ENCODE measurements at places on chromosomes 7 and 10.

DNA sequence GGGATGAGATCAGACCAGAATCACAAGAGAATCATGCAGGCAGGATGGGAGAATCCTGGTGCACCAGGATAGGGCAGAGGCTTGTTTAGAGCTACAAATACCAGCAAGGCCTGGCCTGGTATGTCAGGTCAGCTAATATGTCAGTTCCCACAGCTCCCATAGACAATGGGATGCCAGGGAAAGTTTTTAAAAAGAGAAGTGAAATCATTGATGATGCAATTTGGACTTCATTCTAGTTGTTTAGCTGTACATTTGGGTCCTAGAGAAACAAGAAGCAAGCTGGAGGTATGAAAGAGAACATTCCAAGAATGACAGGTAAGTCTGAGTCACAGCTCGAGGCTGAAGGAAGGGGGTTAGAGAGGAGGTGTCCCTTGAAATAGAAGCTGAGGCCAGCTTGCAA is 45.2 kb downstream of the GPR141 start:
- DNase-seq = no peak

- no peak for DNase-seq
Measured at GRCh38 chr10:90642650-90643049, 215.2 kb downstream of the HTR7 start.

- DNase-seq = no peak
Measured at GRCh38 chr7:139797607-139798006, 19.8 kb upstream of the HIPK2 start.

GRCh38 chr10:121368347-121369025 is 229.8 kb downstream of the FGFR2 start:
- no peak for DNase-seq

DNA sequence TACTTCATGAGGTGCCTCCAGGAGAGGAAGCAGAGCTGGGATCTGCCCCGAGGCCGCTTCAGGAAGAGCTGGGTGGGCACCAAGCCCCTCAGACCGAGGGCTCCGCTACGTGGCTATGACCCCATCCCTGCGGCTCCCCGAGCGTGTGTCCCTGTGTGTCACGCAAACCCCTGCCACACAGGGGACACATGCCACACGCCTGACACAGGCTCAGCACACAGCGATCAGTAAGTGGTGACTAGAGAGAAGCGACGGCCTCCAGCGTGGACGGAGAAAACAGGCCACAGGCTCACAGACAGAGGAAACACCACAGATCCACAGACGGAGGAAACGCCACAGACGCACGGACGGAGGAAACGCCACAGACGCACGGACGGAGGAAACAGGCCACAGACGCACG is 18.5 kb downstream of the DIP2C start:
- DNase-seq = no peak

DNA sequence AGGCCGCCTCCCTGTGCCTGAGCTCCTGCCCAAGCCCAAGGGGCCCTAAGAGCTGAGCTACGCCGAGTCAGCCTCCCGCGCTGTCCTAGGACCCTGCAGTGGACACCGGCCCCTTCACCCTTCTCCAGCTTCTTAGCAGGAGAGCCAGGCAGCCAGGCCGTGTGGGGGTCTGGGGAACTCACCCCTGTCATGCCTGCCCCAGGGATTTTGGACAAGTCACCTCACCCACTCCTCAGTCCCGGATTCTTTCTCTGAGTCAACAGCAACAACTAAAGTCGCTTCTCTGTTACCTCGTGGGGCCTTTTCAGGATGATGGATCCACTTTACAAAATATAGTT is 79.3 kb downstream of the MKI67 start:
- no peak for DNase-seq

DNA sequence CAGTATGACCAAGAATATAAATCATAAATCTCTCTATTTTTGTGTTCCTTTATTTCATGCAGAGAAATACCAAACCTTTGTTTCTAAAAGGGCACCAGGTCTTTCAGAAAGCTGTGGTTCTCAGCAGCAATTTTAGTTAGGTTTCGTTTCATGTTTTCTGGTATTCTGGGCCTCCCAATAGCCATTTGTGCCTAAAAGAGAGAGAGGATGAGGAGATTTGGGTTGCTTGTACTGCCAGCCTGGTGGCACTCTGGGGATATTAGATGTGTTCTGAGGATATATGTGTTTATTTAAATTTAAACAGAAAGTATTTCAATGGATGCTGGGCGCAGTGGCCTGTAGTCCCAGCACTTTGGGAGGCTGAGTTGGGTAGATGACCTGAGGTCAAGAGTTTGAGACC is 471.7 kb downstream of the AUTS2 start:
- no peak for DNase-seq

GRCh38 chr7:72035266-72035665 is 376.9 kb downstream of the CALN1 start:
- no peak for DNase-seq

- no peak for DNase-seq
Measured at GRCh38 chr10:117830787-117831212, 215.9 kb downstream of the RAB11FIP2 start.

DNA sequence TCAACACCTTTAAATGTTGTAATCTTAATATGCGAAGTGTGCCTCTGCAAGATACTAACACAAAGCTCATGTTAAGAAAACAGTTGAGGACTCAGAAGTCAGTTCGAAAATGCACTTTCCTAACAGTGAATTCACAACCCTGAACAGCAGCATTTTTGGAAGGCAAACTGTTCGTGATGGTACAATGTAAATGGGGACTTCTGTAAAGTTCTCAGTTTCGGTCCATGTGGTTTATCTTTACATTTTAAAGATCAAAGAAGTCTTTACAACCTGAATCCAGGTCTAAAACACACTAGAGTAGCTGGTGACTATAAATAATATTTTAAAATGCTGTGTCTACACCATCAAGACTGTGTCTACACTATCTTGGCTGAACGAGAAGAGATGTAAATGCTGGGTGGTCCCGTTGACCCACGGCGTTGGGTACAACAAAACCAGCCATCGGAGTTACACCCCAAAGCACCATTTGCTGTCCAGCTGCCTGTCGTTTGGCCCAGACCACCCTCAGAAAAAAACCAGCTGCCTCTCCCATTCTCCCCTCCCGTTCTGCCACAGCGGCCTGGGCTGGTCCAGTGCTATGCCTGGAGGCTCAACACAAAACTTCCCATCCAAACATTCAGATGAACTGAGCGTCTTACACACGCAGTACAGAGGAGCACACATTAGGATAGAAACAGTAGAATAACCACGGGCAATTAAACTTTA is 42.9 kb downstream of the MKI67 start:
- DNase-seq = no peak

GRCh38 chr7:116152276-116152675 is 58.1 kb upstream of the TES start:
- no peak for DNase-seq

DNA sequence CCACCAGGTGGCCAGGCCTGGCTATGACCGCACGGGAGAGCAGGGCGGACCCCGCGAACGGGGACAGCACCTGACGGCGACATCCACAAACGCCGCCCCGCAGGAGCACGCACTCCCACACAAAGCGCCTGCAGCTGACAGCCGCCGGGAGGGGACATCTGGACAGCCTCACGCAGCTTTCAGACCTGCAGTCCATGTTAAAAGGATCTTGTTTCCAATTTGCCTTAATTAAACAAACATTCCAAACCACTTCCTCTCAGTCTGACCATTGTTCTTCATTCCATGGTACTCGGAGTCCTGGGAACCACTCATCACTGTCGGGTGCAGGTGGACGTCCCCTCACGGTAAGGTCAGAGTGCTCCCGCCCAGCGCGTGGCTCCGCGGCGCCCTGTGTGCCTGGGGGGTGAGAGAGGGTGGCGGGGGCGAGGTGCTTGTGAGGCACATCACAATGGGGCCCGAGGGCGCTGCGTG is 5.9 kb upstream of the GPER1 start:
- DNase-seq = no peak

GRCh38 chr10:26194275-26194674 is 22.3 kb upstream of the GAD2 start:
- no peak for DNase-seq

GRCh38 chr7:40629891-40630290 is 495.1 kb downstream of the SUGCT start:
- DNase-seq = no peak

DNA sequence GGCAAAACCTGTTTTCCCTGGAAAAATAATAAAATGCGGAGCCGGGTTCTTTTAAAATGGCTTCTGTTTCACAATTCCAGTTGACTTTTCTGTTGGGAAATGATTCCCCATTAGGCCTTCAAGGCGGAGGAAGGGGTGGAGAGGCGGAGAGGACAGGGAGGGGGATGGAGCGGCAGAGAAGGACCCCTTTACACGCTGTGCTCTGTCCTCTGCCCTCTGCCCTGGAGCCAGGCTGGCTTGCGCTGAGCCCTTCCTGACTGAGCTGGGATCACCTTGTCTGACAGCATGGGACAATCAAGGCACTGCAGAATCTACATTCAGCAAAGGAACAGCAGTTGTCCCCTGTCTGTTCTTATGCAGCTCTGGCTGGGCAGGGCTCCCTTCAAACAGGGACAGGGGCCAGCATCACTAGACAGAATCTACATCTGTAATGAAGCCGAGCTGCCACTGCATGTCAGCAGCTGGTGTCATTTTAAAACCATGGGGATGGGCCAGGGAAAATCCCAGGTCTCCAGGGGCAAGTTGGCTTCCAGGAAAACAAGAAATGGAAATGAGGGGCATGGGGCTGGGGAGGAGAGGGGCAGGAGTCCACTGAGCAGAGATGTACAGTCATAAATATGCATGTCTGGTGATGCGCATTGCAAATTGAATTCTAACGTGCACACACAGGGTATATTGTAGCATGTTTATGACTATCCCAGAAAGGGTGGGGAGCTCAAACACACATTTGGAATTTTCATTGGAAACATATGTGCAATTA is 120.0 kb downstream of the MKX start:
- DNase-seq = no peak

- DNase-seq = no peak
Measured at GRCh38 chr7:96116173-96116572, 205.7 kb downstream of the SLC25A13 start.

GRCh38 chr7:47635091-47636080 is 53.5 kb upstream of the TNS3 start:
- no peak for DNase-seq

- no peak for DNase-seq
Measured at GRCh38 chr7:123401295-123401694, 133.1 kb downstream of the IQUB start.

DNA sequence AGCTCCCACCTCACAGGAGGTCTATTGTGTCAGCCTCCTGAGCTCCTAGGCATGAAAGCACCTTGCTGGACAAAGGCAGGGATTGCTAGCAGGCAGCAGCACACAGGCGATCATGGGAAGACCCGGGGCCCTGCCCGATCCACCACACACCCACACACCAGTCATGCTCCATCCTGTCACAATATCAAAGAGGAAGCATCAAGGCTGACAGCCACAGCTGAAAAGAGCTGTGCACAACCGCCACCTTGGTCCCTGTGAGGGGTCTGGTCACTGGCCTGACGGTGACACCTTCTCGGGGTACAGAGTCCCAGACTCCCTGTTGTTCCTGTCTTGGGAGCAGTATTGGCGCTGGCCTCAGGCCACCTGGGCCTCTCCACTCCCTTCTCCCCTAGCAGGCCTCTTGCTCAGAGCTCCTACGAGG is 89.7 kb upstream of the RET start:
- no peak for DNase-seq
